ENCODE measurements at places on chromosomes 16 and 17. TPM values are rescaled to one million over a fixed set of nuclear protein-coding genes. Genes with fewer than 3 reads are reported as not detected.
A peak's percentile ranks its signal among the peaks of the same experiment; 100 is the strongest.

GRCh38 chr16:57604177-57604576 is 24.3 kb upstream of the ADGRG1 start:
- H3K4me3 ChIP-seq = no peak overlapping the region
- peak; percentile 32 for DNase-seq
- H3K27ac ChIP-seq = no peak overlapping the region
- H3K36me3 ChIP-seq = no peaks in the 10 kb centered on the region
- H3K4me1 ChIP-seq = no peaks in the 10 kb centered on the region

HS3ST3A1 gene
- 1.5 TPM for polyA plus RNA-seq

GRCh38 chr16:13448346-13448745 is 471.6 kb upstream of the ERCC4 start:
- no peaks in the 10 kb centered on the region for H3K36me3 ChIP-seq
- H3K27ac ChIP-seq = no peak overlapping the region
- H3K4me1 ChIP-seq = no peaks in the 10 kb centered on the region
- no peaks in the 10 kb centered on the region for H3K27me3 ChIP-seq
- no peak overlapping the region for H3K4me3 ChIP-seq

PTGES3L gene
- polyA plus RNA-seq = 4.8 TPM

DNA sequence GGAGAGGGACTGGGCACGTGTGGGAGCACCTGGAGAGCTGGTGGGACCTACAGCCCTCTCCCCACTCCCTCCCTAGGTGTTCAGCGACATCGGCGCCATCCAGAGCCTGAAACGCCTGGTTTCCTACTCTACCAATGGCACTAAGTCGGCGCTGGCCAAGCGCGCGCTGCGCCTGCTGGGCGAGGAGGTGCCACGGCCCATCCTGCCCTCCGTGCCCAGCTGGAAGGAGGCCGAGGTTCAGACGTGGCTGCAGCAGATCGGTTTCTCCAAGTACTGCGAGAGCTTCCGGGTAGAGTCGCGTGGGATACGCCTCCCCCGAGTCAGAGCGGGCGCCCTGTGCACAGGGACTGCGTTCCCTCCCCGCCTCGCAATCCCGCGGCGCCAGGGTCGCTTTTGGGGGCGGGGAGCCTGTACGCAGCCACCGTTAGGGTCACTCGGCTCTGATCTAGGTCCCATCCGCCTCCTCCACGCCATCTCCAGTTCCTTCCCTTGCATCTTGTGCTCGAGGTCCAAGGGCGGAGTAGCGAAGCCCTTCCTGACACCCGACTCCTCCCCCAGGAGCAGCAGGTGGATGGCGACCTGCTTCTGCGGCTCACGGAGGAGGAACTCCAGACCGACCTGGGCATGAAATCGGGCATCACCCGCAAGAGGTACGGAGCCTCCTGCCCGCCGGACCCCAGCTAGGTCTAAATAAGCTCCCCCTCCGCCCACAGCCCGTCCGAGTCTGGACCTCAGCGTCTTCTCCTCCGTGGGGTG is 13.0 kb downstream of the SARM1 start:
- H3K27ac ChIP-seq = no peak overlapping the region
- DNase-seq = no peak
- no peaks in the 10 kb centered on the region for H3K27me3 ChIP-seq

HOXB13 gene
- polyA plus RNA-seq = 19.4 TPM

- H3K4me1 ChIP-seq = no peaks in the 10 kb centered on the region
- H3K36me3 ChIP-seq = no peaks in the 10 kb centered on the region
- H3K27ac ChIP-seq = no peak overlapping the region
- H3K27me3 ChIP-seq = no peaks in the 10 kb centered on the region
- no peak for DNase-seq
These were observed 5.5 kb upstream of the SRL start for GRCh38 chr16:4247460-4247784.

KRTAP9-2 gene
- polyA plus RNA-seq = not detected

- no peak overlapping the region for H3K4me3 ChIP-seq
- H3K27ac ChIP-seq = no peak overlapping the region
- H3K27me3 ChIP-seq = no peaks in the 10 kb centered on the region
- peaks cover 15% of the 10 kb centered on the region for H3K36me3 ChIP-seq
- no peak for DNase-seq
These were observed 17.7 kb upstream of the CDH15 start for GRCh38 chr16:89153848-89154271.

DNA sequence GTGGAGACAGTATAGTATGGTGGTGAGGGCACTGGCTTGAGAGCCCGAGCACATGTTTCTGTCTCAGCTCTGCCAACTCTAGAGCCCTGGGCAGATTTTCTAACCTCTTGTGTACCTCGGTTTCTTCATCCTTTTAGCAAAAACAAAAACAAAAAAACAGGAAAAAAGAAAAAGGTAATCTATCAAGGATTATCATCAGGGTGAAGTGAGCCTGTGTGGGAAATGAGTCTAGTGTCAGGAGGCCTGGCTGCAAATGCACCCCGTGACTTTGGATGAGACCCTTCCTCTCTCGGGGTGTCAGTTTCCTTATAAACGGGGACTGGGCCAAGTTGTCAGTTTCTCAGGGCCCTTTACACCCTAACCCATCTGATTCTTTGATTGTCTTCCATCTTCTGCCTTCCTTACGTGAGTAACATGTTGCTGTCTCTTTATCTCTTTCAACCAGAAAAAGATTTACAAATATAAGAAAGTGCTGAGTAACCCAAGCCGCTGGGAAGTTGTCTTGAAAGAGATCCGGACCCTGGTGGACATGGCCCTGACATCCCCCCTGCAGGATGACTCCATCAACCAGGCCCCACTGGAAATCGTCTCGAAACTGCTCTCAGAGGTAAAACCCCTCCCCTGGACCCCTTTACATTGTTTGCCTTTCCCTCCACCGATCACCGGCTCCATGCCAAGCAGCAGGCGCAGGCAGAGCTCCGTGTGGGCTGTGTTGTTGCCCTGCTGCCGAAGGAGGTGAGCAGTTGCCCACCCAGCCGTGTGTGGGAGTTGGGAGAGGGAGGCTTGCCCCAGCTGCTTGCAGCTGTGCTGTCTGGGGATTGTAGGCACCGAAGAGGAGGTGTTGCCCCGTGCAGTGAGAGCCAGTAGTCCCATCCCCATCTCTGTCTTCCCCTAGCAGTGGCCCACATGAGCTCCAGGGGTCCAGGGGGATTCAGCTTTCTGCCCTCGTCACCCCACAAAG is 127.1 kb upstream of the PLCG2 start:
- H3K4me1 ChIP-seq = peaks cover 86% of the 10 kb centered on the region
- no peaks in the 10 kb centered on the region for H3K27me3 ChIP-seq
- no peak for DNase-seq
- no peaks in the 10 kb centered on the region for H3K36me3 ChIP-seq
- H3K4me3 ChIP-seq = peak overlapping the region; percentile 23

TP53TG3D gene
- 1.2 TPM for polyA plus RNA-seq

DNA sequence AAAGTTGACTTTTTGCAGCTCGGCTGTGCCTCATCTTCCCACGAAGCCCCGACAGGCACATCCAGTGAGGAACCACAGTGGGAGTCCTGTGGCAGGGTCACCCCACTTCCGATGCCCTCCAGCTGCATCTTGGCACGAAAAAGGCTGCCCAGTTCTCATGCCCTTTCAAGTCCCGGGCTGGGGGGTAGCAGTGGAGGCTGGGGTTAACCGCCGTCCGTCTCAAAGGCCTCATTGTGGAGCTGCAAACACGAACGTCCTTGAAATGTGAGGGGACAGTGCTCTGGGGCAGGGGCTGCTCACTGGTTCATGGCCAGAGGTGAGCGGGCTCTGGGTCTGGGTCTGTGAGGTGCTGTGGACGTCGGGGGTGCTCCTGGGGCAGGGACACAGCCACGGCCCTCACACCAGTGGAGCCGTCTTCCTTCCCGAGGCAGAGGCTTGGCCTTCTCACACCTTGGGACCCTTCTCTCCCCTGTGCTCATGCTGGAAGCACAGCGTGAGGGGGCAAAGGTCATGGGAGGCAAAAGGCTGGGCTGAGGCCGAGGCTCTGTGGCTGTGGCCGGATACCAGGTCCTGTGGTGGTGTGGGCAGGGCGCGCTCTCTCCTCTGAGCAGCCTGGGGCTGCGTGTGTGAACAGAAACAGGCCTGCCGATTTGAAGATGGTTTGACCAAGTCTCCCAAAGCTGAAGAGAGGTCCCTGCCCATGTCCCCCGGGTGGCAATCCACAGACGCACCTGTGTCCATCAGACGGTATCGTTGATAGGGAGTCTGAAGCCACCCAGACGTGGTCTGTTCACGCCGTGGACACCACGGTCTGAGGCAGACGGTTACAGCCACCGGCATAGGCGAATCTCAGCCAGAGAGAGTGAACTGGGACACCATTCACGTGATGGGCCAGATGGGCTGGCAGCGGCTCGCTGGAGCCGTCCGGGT is 3.1 kb upstream of the MC1R start:
- H3K36me3 ChIP-seq = peaks cover 11% of the 10 kb centered on the region
- H3K27ac ChIP-seq = no peak overlapping the region
- H3K27me3 ChIP-seq = no peaks in the 10 kb centered on the region
- no peaks in the 10 kb centered on the region for H3K4me1 ChIP-seq
- peak; percentile 64 for DNase-seq

ADAD2 gene
- not detected for polyA plus RNA-seq

DNA sequence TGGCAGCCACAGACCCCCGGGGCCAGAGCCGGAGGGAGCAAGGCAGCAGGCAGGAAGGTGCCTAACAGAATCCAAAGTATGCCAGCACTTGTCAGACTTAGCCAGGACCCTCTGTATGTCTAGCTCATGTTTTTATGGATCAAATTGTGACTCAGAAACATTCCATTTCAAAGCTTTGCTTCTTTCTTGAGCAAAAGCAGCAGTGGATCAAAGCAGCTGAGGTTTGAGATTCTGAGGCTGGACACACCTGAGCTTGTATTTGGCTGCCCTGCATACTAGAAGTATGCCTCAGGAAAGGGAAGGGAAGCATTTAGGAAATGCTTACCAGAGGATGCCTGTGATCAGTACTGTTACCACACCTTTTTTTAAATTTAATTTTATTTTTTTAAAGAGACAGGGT is 5.7 kb upstream of the MYO1C start:
- no peaks in the 10 kb centered on the region for H3K36me3 ChIP-seq
- H3K4me3 ChIP-seq = no peak overlapping the region
- no peaks in the 10 kb centered on the region for H3K27me3 ChIP-seq
- DNase-seq = no peak
- peaks cover 40% of the 10 kb centered on the region for H3K4me1 ChIP-seq
- no peak overlapping the region for H3K27ac ChIP-seq

- H3K4me1 ChIP-seq = no peaks in the 10 kb centered on the region
- no peaks in the 10 kb centered on the region for H3K36me3 ChIP-seq
- H3K27me3 ChIP-seq = no peaks in the 10 kb centered on the region
- H3K27ac ChIP-seq = no peak overlapping the region
These were observed 95.7 kb downstream of the HS3ST3B1 start for GRCh38 chr17:14396547-14396946.

GRCh38 chr17:58335061-58335731 is 6.6 kb upstream of the TSPOAP1 start:
- peak overlapping the region; percentile 22 for H3K27ac ChIP-seq
- peak; percentile 64 for DNase-seq
- H3K4me1 ChIP-seq = peaks cover 27% of the 10 kb centered on the region
- H3K4me3 ChIP-seq = no peak overlapping the region
- H3K27me3 ChIP-seq = no peaks in the 10 kb centered on the region
- no peaks in the 10 kb centered on the region for H3K36me3 ChIP-seq

CTRB1 gene
- polyA plus RNA-seq = 16.8 TPM

DNA sequence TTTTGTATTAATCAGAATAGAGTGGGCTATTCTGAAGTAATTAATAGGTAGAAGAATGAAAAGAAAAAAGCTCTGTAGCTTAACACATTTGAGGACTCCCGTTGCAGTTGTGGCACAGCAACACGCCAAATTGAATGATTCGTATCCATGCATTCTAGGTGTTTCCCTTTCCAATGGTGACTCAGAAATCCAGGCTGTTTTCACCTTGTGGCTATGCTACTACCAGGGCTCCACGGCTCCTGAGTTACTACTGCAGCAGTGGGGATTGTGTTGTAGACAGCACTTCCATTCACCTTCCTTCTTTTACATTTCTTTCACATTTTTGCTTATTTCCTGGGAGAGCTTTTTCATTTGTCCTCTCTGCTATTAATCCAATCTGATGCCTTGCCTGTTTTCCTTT is 1616.4 kb downstream of the CDH8 start:
- no peak overlapping the region for H3K4me3 ChIP-seq
- no peaks in the 10 kb centered on the region for H3K27me3 ChIP-seq
- H3K36me3 ChIP-seq = no peaks in the 10 kb centered on the region

DNA sequence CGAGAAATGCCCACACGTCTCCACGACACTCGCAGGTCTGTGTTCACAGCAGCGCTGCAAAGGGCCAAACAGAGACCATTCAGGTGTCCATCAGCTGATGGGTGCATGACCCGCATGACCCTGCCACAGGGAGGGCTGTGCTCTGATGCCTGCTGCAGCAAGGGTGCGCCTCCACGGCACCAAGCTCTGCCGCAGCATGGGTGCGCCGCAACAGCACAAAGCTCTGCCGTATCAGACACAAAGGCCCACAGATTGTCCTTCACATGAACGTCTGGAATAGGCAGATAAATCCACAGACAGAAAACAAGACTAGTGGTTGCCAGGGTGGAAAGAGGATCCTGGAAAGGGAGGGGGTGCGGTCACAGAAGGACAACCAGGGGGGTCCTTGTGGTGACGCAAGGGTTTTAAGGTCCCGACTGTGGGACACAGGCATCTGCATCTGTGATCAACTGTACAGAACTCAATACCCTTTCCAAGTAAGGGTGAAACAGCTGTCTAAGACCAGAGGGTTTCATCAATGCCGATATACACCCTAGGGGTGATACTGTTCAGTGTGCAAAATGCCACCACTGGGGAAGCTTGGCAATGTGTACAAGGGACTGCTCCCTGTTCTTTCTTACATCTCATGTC is 121.0 kb downstream of the ANKRD11 start:
- H3K4me3 ChIP-seq = no peak overlapping the region
- no peaks in the 10 kb centered on the region for H3K36me3 ChIP-seq
- no peaks in the 10 kb centered on the region for H3K27me3 ChIP-seq
- DNase-seq = no peak
- peaks cover 76% of the 10 kb centered on the region for H3K4me1 ChIP-seq

CBX8 gene
- 2.4 TPM for polyA plus RNA-seq

ACSM3 gene
- 14.1 TPM for polyA plus RNA-seq

GRCh38 chr16:31471875-31472708 is at the start of gene TGFB1I1:
TGFB1I1 (plus strand) TSS chr16:31472152; CDS start chr16:31472189, 37 bp downstream.
- peaks cover 37% of the 10 kb centered on the region for H3K36me3 ChIP-seq
- peaks cover 53% of the 10 kb centered on the region for H3K4me1 ChIP-seq
- peak within 1 kb of the TSS; percentile 95 for H3K4me3 ChIP-seq
- no peaks in the 10 kb centered on the region for H3K27me3 ChIP-seq
- H3K27ac ChIP-seq = peak within 1 kb of the TSS; percentile 98
- DNase-seq = peak; percentile 94
